Anterior cingulate cortex (tissue), 58 donors: ENCODE measurements at places on chromosomes 7 and 10.

DNA sequence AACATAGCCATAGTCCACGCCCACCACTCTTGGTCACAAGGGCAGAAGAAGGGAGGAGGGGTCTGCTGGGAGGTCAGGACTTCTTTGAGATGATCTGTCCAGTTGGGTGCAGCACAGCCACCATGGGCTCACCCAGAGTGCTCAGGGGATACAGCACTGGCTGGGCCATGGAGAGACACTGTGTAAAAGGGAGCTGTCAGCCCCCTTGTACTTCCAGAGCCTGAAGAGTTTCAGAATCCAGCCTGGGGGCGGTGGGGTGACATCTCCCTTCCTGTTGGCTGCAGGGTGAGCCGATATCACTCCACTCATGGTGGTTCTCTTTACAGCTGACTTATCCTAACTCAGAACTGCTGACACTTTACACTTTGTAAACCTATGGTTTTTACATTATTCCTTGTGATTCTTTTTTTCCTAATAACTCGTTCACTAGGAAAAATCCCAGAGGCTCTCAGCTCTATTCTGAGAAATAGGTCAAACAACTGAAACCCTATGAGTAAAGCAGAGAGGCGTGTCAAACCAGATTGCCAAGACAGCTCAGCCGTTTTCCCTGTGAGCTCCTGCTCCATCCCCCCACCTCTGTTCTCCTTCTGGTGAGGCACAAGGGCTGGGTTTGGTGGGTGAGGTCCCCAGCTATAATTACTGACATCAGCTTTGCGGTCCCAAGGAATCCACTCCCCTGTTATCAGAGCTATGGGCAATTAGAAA is 3.2 kb upstream of the MRPS24 start:
- peak; percentile 31 for DNase-seq

DNA sequence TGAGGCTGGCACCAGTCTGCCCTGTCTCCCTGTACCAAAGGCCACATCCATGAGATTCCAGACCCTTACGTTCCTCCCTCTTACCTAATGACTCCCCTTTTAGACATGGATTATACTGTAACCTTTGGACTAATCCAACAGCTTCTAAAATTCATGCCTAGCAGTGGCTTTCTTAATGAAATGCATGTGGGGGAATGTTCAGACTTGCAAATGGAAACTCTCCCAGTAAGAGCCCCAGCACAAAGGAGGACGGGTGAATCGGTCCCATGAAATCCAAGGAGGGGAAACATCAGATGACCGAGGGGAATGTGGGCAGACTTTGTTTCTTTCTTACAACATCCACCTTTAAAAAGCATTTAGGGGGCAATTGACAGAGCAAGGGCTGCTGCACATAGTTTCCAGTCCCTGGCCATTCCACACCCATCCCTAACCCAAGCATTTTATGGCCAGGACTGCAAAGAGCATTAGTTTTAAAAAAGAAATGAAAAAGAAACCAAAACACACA is 71.5 kb downstream of the COL13A1 start:
- no peak for DNase-seq

DNA sequence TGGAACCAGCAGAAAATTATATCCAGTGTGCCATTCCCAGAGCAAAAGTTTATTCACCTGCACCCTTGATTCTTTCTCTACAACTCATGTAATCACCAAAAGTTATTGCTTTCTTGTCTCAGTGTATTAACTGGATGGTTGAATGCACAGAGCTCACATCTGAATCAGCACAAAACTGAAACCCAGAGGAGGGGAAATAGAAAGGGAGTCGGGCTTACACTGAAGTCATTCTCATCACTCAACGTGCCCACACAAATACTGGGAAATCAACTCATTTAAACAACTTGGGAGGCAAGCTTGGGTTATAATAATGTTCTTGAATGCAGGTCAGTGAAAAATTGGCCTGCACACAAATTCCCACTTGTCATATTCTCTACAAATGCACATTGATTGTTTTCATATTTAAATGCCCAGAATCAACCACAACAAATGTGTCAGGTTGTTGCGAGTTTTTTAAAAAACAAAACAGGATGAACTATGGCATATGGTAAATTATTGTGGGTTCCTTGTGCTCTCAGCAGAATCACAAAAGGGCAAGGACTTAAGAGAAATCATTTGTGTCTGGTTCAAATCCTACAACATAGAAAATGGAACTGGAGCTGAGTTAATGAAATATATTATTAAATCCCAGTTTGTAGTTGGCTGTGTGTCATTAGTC is 125.9 kb upstream of the NOBOX start:
- no peak for DNase-seq

- no peak for DNase-seq
Measured at GRCh38 chr10:131183546-131184045, 127.9 kb downstream of the TCERG1L start.

GRCh38 chr10:14024329-14025202 is 306.2 kb downstream of the FRMD4A start:
- DNase-seq = no peak
